ENCODE measurements at places on chromosomes 16 and 17. TPM values are rescaled to one million over a fixed set of nuclear protein-coding genes. Genes with fewer than 3 reads are reported as not detected.

Gene FOXC2
- total RNA-seq: 2.4 TPM

Gene MT1A
- not detected for total RNA-seq

Gene BMERB1
- 28.0 TPM for total RNA-seq

Gene ARL6IP1
- 445 TPM for total RNA-seq

Gene TMIGD1
- not detected for total RNA-seq

Gene UBE2I
- total RNA-seq: 51.2 TPM

Gene TEFM
- 19.0 TPM for total RNA-seq
